SK-N-DZ (cell line): ENCODE measurements at places on chromosomes 13 and 19.

- DNase-seq, result no peak
Observed at GRCh38 chr13:35557475-35557874, 81.0 kb upstream of the MAB21L1 start.

DNA sequence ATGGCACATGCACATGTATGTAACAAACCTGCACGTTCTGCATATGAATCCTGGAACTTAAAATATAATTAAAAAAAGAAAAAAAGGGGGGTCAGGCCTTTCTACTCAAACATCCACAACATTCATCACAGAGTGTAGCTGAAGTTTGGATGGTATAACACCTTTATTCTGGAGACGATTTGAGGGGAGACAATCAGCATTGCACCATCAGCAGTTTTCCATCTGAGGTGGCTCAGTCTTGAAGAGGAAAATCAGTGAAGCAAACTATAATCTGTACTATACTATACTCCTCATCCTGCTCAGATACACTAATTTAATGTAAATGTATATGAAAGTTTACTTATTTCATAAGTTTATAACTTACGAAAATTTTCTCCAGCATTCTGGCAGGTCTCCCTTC lies 969.7 kb downstream of the SLITRK1 start:
- DNase-seq, result no peak

DNA sequence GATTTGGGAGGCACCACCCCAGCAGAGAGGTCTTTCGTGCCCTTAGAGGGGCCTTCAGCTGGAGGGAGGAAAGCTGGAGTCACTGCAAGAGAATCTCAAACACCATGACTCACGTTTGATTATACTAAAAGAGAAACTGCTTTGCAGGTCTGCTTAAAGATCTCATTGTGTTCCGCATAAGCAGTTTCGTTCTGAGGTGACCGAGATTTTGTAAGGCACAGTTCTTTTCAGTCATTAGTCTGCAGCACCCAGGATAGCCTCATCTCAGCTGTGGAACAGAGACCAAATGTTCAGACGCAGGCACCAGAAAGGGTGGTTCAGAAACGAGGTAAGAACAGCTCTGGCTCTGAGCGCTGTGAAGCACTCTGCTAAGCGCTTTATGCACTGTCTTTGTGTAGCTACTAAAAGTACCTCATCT lies 71.2 kb upstream of the GTF3A start:
- no peak for DNase-seq

DNA sequence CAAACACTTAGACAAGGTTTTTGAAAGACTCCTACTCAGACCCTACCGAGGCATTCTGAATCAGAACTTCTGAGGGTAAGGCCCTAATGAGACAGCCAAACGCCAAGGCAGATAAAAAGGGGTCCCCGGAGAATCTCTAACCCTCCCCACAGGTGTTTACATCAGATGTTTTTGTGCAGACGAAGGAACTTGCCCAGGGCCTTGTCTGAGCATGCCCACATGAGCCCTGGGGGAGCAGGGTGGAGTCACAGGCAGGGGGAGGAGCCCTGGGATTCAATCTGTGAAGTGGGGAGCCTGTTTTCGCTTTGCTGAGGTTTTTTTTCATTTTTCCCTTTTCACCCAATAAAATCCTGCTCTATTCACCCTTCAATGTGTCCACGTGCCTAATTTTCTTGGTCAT lies 61.6 kb upstream of the MED4 start:
- no peak for DNase-seq

- DNase-seq, result no peak
Observed at GRCh38 chr13:46816371-46816770, 19.4 kb upstream of the ESD start.

DNA sequence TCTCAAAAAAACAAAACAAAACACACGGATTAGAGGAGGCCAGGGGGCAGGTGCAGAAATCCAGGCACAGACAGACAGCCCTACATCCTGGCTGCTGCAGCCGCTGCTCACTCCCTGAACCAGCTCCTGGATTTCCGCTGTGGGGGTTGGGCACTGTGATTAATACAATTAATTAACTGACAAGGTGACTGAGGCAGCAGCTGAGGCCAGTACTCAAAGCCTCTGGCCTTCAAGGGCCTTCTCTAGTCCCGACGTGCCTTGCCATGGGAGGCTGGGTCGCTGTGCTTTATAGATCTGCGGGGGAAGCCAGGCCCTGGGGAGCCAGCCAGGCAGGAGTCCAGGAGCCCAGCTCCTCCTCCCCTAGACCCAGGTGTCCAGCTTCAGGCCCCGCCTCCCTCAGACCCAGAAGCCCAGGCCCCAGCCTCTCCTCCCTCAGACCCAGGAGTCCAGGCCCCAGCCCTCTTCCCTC lies 4.6 kb downstream of the NECTIN2 start:
- DNase-seq, result no peak
